Non-pigmented ciliary epithelial cell (primary cell): ENCODE measurements at places on chromosomes 11 and 22.

- no peak for DNase-seq
Observed at GRCh38 chr22:46057246-46058090, 80.5 kb upstream of the WNT7B start.

DNA sequence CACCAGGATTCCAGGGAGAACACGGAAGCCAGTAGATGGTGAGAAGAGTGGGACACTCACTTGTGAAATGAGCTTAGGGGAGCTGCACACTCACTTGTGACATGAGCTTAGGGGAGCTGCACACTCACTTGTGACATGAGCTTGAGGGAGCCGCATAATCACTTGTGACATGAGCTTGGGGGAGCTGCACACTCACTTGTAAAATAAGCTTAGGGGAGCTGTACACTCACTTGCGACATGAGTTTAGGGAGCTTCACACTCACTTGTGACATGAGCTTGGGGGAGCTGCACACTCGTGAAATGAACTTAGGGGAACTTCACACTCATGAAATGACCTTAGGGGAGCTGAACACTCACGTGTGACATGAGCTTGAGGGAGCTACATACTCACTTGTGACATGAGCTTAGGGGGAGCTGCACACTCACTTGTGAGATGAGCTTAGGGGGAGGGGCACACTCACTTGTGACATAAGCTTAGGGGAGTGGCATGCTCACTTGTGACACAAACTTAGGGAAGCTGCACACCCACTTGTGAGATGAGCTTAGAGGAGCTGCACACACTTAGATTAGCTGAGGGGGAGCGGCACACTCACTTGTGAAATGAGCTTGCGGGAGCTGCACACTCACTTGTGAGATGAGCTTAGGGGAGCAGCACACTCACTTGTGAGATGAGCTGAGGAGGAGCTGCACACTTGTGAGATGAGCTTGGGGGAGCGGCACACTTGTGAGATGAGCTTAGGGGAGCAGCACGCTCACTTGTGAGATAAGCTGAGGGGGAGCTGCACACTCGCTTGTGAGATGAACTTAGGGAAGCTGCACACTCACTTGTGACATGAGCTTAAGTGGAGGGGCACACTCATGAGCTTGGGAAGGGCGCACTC, 59.0 kb downstream of the NCAPD3 start:
- DNase-seq = no peak

- DNase-seq = peak; percentile 99
Observed at GRCh38 chr11:128467610-128468041, 119.7 kb downstream of the ETS1 start.

- no peak for DNase-seq
Observed at GRCh38 chr22:30485362-30485988, 13.7 kb upstream of the SEC14L3 start.

DNA sequence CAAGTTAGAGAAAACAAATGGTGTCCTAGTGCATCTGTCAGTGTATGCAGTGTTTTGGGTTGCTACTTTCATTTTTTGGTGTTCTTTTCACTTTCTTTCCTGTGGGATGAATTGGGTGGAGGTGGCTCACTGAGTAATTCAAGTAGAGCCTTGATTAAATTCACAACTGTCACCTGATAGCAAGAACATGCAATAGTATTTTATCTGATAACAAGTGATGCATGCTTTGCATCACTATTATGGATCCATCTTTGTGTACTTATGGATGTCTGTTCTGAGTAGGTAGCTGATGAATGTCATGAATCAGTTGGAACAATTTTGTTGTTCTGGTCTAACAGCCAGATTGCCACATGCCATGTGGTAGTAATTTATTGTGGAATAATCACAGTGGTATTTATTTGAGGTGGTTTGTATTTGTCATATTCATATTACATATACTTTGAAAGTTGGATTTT, 87.5 kb downstream of the DDX10 start:
- no peak for DNase-seq

DNA sequence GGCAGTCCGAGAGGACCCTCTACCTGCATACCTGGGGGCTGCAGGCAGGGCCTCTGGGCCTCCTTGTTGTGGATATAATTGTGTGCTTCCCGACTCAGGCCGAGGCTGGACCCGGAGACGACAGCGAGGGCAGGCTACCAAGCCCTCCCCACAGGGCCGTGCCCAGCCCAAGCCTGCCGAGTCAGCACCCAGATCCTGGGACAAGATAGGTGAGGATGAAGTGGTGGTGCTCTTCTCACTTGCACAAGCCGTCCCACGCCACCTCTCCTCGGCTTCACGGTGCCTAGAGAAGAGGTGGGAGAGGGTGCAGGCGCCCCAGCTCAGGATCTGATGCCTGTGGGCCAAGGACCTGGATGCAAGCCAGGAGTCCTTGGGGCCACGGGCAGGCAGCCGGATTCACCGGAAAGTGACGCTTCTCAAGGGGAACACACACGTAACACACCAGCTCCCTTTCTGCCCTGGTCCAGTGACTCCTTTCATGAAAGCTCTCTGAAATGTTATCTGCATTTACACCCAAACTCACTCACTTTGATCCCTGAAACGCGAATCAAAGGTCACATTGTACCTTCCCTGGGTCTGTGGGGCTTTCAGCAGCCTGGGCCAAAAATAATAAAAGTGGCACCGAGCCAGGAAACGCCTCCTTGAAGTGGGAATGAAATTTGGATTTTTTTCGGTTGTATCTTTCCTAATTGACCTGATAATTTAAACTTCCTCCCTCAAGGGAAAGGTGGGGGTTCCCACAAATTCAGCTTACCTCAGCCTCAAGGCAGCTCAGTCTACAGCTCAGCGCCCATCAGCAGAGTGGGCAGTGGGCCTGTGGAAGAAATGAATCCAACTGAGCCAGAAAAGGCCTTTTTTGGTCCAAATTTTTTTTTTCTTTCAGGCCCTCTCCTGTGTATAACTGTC, 1.1 kb upstream of the GNB1L start:
- no peak for DNase-seq

DNA sequence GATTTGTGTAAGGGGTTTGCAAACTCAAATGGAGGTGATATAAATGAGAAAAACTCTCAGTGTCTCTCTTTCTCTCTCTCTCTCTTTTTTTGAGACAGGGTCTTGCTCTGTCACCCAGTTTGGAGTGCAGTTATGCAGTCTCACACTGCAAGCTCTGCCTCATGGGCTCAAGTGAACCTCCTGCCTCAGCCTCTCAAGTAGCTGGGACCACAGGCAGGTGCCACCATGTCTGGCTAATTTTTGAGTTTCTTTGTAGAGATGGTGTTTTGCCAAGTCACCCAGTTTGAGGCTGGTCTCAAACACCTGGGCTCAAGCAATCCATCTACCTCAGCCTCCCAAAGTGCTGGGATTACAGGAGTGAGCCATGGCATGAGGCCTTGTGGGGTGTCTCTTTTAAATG, 2.9 kb downstream of the BIRC3 start:
- DNase-seq = no peak

DNA sequence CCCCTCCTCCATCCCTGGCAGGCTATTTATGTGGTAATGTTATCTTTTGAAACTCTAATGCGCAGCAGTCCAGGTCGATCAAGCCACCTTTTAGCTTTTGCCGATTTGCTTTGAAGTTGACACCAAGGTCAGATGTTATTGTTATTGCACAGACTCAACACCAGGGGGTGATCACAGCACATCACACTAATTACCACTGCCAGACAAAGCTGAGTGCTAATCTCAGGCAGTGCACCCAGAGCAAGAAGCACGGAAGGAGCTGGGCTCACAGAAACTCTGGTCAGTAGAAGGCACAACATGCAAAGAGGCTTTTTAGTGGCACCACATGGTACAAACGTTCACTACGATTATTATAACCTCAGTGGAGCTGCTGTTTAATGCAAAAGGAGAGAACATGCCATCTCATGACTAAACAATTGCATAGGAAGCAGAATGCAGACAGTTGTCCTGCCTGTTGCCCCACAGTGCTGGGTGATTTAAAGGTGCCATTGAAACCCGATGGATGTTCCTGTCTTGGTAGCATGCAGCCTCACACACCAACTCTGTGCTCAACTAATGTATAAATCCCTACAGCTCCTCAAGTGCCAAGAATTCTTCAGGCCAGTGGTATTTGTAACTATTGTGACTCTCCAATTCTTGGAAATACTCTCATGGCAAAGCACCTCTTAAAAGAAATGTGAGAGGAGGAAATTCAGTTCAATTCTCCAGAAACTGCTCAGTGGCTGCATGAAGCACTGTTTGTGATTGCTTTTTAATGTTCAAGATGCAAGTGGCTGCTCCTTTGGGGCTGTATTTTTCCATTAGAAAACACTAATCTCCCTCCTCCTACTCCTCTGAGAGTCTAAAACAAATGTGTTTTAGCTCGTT, 353.9 kb upstream of the DDI1 start:
- DNase-seq = peak; percentile 42
